ENCODE measurements at places on chromosomes 7 and 10.

DNA sequence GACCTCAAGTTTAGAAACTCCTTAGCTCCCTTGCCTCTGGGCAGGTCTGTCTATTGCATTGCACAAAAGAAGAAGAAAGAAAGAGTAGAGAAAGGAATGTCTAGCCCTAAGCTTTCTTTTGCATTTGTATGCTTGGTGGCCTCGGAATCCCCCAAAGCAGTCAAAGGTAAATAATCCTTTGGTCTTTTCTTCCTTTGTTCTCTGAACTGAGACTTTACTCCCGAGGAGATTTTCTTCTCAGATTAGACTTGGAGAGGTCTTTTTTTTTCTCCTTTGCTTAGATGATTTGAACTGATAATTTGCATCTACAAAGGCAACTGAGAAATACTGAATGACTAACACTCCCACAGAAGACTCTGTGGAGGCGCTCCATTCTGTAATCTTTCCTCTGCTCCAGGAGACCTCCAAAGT lies 93.2 kb downstream of the AKR1D1 start:
- peak; percentile 24 for DNase-seq

DNA sequence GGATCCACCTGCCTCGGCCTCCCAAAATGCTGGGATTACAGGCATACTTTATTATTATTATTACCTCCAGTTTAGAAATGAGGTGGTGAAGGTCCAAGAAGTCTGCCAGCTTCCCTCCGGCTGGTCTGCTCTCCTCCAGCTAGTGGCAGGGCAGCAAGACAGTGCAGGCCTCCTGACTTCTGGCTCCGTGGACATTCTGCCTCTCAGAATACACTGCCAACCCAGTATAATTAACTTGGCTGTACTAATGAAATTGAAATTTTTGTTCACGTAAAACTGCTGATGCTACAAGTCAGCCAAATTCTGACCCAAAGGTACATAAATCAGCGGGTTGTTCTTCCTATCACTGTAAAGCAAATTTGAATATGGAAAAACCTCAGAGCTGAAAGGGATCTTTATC lies 7.6 kb upstream of the PDE1C start:
- no peak for DNase-seq

DNA sequence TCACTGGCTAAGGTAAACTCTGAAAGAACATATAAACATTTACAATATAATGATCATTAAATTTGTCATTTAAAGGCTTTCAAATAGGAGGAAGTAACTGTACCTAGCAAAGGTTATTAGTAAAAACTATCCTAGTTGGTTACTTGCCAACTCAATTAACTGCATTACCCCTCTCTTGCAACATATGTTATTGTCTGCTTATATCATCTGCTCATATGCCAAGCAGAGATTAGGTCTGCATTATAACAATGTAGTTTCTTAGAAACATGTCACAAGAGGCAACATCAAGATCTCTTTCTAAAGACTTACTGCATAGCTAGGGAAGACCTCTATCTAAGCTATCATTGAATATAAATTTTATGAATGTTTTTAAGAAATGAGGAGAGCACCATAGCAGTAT lies 132.5 kb downstream of the RELN start:
- DNase-seq: no peak

DNA sequence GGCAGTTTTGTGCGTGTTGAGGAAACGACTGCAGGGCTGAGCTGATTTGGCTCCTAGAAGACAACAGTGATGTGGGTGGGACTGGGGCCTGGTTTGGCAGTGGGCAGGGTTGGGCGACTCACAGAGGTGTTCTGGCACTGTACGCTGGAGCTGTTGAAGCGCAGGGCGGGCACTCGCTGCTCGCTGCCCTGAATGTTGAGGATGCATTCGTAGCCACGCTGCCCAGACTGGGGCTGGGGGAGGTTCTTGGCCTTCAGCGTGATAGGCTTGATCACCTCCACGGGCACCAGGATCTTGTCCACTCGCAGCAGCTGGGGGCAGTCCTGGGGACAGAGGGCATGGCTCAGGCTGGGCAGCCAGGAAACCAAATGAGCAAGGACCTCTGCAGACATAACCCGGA lies 365.4 kb downstream of the PLXNA4 start:
- no peak for DNase-seq

DNA sequence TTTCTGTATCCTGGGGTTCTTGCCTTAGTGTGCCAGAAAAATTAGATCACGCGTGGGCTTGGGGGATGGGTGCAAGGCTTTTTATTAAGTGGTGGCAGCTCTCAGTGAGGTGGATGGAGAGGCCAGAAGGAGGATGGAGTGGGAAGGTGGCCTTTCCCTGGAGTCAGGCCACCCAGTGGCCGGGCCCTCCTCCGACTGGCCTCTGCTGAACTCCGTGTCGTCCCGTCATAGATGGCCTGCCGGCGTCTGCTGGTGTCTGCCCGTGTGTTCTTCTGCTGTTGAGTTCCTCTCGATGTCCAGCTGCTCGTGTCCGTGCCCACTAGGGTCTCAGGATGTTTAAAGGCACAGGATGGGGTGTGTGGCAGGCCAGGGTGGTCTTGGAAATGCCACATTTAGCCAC lies 4.0 kb upstream of the ZNF746 start:
- no peak for DNase-seq

All from retinal pigment epithelial cell (primary cell).